BJ (cell line): ENCODE measurements at places on chromosomes 2 and 18.

DNA sequence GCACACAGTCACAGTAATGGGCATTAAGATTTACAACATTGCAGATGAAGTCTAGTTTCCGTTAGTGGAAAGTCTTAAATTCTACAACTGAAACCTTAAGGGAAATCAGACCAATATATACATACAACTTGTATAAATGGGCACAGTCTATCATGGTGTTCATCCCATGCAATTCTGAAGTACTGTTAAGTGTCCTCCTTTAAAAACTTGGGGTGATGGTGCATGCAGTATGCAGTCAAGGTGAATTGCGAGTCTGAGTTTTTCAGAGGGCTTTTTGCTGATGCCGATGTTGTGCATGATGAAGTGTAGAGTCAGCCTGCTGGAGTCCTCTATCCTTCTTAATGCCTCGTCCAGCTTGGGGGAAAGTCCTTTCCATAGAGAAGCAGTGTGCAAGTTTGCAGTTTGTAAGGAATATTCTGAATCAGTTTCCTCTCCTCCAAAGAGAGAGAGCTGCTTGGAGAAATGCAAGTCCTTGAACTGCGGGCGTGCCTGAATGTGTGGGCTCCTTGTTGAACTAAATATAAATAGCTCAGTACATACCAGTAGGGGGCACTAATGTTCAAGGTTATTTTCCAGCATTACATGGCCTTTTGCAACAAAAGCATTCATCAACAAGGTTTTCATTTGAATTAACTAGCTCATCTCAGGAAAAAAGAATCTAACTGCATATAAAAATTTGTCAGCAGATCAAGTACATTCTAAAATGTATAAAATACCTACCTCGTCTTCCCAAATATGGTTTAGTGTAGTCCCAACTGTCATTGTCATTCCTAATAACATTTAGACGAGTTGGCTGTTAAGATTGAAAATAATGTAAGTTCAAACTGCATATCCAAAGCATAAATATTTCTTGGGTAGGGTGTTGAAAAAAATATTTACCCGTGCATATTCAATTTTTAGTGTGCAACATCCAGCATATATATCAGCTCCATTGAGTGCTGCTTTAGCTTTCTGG lies 21.3 kb downstream of the HNRNPLL start:
- DNase-seq = no peak

DNA sequence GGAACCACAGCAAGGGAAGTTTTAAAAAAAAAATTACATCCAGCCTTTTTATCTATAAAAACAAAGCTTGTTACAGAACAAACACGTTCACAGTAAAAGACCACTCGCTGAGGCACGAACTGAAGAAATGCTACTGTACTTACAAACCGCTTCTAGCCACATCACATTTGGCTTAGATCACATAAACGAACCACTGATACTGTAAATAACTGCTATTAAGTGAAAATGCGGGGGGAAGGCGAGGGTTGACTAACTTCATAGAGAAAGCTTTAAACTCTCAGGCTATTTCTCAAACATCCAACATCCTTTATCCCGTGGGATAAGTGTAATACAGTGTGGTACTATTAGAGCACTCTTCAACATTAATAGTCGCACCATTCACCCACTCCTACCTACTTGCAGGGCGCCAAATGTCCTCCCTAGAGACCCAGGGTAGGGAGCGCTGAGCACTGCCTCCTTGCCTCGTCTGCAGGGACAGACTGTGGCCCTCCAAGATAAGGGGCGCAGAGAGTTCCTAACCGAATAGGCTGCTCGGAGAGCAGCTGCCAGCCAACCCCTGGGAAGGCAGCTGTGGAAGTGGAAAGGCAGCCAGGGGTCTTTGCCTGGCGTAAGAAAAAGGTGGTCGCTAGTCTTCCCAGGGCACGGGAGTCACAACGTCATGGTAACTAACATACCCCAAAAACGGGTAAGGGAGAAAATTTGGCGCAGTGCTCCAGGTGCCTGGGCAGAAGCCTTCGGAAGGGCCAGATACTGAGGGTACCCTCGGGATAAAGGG lies 854 bp downstream of the GPR155 start:
- DNase-seq = no peak

DNA sequence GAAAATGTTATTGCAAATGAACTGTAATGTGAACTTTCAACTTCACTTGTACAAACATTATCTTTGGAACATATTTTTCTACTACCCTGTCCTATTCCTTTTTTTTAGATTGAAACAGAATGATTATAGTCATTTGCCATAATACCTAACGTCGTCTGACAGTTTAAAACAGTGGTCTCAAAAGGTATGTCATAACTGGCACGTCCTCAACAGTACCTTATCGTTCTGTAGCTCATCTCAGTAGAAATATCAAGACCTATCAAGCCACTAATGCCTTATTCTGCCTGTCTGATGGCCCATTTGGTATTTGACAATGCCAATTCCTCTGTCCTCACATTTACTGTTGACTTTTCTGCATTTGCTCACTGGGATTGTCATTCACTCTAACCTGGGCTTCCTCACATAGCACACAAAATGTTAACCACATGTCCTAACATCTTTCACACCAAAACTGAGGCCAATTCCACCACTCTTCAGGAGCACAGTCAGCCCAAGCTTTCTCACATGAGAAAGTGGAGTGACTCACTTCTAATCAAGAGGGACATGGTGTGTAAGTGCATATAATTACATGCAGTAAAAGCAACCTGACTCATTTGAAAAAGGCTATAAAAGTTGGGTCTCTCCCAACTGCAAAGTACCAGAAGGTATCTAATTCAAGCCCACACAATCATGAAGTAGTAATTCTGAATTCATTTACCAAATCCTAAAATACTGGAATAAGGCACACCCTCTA lies 34.8 kb downstream of the DNER start:
- DNase-seq = no peak

DNA sequence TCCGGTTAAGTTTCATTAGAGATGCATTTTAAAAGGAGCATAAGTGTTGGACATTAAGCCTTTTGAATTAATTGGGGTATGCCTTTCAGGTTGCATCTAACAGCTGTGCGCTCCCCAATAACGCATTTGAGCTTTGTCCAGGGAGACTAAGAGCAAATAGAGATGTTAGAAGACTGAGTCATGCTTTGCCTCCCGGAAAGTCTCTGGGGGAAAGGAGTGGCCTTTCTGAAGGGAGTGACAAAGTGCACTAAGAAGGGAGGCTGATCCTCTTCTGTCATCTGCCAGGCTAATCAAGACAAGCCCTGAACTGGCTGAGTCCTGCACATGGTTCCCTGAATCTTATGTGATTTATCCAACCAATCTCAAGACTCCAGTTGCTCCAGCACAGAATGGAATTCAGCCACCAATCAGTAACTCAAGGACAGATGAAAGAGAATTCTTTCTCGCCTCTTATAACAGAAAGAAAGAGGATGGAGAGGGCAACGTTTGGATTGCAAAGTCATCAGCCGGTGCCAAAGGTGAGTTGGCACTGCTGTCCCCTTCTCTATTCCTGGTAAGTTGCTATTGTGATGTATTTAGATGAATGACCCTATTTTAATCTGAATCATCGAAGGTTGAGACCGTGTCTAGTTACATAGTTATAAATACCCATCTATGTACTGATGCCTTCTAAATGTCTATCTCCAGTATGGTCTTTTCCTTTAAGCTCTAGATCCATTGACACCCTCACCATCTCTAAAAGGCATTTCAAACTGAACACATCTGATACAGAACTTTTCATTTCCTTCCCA lies 12.1 kb downstream of the TTL start:
- peak; percentile 23 for DNase-seq

- DNase-seq = no peak
Observed at GRCh38 chr18:27211569-27211968, 26.5 kb upstream of the CHST9 start.

DNA sequence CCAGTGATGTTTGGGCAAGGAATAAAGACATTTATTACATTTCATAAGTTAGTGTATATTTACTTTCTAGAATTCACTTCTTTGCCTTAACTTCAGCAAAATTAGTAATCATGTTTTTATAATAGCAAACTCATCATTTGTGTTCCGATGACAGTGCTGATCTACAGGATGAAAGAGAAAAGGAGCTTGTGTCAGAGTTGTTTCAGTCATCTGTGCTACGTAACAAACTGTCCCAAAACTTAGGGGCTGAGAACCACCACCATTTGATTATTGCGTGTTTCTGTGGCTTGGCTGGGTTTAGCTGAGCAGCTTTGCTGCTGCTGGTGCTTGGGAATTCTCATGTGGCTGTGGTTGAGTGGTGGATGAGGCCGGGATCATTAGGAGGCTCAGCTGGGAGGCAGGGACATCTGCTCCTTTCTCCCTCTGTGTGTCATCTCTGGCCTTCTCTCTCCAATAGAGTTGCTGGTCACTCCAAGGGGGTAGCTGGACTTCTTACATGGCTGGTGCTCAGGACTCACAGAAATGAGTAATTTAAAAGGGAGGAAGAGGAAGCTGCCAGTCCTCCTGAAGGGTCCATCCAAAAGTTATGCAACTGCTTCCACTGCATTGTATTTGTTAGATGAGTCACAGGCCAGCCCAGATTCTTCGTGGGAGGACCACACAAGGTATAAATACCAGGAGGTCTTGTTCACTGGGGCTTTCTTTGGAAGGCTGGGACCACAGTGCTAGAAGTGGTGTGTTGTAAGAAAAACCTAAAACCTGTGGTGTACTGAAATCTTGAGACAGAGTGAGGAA lies 43.4 kb upstream of the HAAO start:
- peak; percentile 97 for DNase-seq

DNA sequence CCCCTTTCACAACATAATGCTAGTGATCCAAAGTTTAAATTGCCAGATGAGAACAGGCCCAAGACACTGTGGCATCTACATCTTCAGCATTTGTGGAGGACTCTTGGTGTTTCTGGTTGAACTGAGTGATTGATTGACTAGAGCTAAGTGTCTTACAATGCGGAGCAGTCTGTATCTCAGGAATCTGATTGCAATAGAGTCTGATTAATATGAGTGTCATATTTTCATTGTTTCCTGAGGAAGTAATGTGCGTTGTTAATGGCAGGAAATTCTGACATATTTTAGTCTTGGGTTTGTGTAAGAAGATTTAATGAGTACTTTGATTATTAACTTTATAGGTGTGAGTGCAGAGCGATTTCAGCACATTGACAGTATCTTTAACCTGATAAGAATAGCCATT lies 82.0 kb upstream of the PROKR1 start:
- no peak for DNase-seq

DNA sequence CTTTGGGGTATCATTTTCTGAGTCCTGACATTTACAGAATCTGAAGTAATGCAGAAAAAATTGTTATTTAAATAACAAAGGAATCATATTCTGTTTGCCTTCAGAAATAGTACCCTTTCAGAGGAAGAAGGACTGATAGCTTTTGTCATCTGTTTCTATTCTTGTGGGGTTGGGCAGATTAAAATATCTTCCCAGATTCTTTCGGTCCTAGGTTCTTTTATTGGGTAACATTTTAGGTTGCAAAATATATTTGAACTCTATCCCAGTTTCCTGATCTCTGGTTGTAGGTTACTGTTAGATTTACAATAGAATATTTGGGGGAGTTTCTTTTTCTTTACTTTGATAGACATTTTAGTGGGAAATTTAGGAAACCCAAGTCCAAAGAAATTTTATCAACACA lies 550.5 kb downstream of the SPAG16 start:
- DNase-seq = peak; percentile 52

DNA sequence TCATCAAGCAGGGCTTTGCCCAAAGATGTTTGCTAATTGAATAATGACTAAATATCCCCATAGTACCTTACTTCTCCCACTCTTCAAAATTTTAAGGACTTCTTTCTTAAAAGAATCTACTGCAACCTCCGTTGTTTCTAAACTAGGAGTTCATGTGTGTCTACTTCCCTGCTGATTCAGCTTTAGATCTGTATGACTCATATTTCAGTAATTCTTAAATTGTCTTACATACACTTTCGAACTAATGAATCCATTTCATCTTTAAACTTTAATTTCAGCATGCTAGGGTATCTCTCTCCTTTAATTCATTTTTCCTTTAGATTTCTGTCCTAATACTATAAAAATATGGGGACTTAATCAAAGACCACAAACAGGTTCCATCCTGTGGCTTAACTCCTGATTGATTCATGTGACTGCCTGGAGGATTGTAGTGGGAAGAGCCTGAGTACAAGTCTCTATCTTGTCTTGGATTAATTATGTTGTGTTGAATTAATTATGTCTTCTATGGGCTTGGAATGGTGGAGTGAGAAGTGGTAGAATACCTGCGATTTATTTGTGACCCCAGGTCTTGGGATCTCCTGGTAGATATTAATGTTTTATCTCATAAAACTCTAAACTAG lies 24.9 kb upstream of the COL5A2 start:
- no peak for DNase-seq

- DNase-seq = no peak
Observed at GRCh38 chr2:153635494-153635893, 156.9 kb upstream of the RPRM start.

DNA sequence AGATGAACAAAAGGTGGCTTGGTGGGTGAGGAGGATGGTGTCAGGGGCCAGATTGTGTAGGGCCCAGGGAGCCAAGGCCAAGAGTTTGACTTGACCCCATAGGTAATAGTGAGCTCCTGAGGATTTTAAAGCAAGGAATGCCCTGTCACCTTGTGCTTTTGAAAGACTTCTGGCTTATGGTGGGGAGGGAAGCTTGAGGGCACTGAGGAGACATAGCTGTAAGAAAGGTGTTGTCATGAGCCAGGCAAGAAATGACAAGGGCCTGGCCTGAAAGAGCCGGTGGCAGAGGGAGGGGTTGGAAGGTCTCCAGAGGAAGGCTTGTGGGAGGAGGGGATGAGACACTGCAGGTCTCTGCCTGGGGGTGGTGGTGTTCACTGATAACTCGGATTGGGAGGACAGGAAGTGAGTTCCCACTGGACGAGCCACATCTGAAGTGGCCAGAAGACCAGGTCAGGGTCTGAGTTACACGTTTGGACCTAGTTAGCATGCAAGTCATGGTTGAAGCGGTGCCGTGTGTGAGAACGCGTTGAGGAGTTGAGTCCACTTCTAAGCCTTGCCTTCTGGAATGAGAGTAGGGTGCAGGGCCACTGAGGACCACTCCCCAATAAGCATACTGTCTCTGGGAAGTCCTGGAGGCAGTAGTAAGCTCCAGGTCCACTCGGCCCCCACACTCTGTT lies 64.3 kb downstream of the TET3 start:
- DNase-seq = no peak

DNA sequence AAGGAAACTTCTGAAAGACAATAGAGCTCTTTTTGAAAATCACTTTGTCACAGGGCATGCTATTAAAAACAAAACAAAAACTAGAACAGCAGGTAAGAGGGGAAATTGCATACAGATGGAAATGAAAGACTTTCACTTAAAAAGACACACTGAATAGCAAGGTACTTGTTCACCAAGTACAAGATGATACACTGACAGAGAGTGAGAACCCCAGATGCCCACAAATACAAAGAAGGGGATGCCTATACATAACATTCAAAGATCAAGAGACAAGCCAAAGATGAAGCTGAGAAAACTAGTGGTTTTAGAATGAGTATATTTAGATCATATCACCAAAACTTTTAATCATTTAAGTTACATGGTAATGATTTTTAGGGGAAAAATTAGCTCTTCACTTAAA lies 60.7 kb downstream of the ASXL2 start:
- no peak for DNase-seq

- DNase-seq = peak; percentile 11
Observed at GRCh38 chr2:199778655-199779054, 72.3 kb downstream of the FTCDNL1 start.

- no peak for DNase-seq
Observed at GRCh38 chr2:227515742-227516141, 43.8 kb downstream of the AGFG1 start.
